Muscle of back (tissue), 13 donors: ENCODE measurements at places on chromosomes 6 and 20. TPM values are rescaled to one million over a fixed set of nuclear protein-coding genes. Genes with fewer than 3 reads are reported as not detected.
A peak's percentile ranks its signal among the peaks of the same experiment; 100 is the strongest.

GRCh38 chr6:87181903-87182302, 26.5 kb downstream of the ZNF292 start:
- DNase-seq, result no peak

GRCh38 chr6:6407071-6407741, 86.7 kb upstream of the F13A1 start:
- DNase-seq, result peak; percentile 45

- DNase-seq, result no peak
Observed at GRCh38 chr6:134983823-134984222, 33.9 kb upstream of the ALDH8A1 start.

DNA sequence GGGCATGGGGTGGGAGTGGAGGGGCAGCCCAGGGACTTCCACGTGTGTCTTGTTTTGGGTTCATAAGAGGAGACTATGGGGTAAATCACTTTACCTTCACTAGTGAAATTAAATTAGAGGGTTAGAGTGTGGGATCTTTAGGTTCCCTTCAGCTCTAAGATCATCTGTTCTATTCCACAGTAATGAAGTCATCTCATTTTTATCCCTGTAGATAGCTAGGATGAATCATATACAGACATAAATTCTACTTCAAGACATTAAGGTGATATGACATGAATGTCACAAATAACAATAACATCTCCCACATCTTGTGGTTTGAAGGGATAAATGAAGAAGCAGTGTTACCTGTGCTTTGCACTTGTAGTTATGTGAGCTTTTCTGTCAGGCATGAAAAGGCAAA, 83.8 kb downstream of the ELOVL4 start:
- DNase-seq, result no peak

DNA sequence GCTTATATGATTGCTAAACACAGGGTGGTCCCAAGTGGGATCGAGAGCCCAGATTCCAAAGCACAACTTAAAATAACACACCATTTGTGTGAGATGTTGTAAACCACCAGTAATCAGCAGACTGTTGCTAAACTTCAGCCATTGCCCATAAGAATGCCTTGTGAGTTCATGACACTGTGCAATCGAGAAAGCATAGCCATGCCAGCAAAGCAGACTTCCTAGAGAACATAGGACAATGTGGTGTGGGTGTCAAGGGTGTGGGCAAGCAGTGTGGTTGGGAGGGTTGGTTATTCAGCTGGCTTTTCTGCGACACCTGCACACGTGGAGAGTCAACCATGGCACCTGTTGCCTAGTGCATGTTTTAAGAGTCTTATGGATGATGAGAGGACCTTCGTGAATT, 16.1 kb upstream of the CALHM6 start:
- DNase-seq, result no peak

- no peak for DNase-seq
Observed at GRCh38 chr20:16553101-16553500, 20.1 kb downstream of the KIF16B start.

GRCh38 chr6:115058414-115059211, 715.8 kb upstream of the HS3ST5 start:
- no peak for DNase-seq

DNA sequence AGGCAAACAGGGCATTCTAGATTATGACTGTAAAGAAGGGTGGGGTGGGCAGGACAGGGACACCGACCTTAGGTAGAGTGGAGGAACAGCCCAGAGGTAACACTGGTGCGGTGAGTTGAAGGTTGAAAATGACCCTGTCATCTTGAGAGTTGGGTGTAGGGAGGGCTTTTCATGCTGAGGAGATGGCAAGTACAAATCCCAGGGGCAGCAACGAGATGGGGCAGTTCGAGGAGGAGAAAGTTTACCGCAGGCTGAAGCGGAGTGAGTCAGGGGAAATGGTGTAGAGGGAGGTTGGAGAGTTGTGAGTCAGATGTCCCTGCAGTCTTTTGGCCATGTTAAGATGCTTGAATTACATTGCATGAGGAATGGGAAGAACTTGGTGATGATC, 101.1 kb downstream of the HIVEP1 start:
- DNase-seq, result no peak

- DNase-seq, result no peak
Observed at GRCh38 chr6:25277386-25277785, 1.8 kb upstream of the CARMIL1 start.

DNA sequence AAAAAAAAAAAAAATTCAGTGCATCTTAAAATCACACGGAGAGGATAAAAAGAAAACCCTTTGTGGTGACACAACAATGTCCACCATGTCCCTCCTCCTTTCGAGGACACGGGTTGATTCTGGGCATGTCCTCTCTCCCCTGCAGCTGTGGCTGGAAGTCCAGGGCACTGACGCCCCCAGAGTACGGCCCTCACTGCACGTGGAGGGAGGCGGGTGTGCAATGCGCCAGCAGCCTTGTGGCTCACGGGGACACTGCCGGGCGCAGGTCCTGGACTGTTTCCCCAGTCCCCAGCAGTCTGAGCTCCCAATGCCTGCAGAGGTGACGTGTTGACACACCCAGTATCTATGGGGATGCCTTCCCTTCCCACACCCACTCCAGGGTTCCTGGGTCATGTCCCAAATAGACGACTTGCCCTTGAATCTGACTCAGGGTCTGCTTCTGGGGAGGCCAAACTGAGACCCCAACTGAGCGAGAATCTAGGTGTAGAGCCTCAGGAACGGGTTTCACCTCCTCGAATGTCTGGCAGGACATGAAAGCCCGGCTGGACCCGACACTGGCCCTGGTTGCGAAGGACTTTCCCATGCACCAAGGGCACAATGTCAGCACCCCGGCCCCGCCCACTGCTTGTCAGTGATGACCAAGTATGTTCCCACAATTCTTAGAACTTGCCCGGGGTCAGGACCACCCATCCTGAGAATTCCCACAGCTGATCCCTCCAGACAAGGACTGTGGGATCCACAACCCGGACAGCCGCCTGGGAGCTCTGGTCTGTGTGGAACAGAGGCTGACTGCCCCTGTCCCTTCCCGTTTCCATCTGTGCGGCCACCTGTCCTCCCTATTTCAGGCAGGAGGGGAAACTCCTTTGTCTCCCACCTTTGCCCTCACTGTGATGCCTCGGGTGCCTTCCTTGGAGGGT, 425.1 kb upstream of the SULF2 start:
- no peak for DNase-seq

The SEL1L2 gene
- 0.63 TPM for polyA plus RNA-seq

DNA sequence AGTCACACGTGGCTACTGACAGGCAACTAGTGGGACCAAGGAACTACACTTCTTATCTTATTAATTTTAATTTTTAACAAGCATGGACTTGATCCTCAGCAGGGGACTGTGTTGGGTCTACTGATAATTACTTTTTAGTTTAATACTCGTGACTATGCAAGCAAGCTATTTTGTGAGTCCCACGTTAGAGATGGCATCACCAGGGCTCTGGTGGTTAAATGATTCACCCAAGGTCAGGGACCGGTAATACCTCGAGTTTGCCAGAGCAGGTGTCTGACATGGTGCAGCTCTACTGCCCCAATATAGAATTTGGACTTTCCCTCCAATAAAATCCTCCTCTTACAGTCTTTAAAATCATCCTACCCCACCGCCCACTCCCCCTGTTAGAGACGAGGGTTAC, 98.6 kb upstream of the RIN2 start:
- no peak for DNase-seq

DNA sequence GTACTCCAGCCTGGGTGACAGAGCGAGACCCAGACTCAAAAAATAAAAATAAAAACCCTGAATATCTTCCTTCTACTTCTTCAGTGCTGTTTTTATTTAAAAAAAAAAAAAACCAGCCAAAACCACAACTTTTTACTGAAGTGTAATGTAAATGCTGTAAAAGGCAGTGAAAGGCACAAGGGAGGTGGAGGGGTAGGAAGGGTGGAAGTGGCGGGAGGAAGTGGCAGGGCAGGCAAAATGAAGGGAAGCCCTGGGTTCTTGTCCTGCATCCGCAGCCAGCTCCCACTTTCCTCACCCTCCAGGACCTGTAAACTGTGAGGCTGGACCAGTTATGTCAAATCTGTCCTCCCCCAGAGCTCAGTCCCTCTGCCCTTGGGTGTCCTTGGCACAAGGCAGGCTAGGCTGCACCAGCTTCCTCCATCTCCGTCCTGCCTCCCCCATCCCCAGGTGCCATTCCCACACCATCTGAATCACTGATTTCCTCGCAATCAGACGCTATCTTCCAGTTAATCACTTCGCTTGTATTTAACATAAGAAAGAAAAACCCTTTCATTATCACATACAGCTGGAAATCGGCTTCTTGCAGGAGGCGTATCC, 13.7 kb upstream of the PANK2 start:
- DNase-seq, result no peak

The NAPB gene
- 10.0 TPM for polyA plus RNA-seq

GRCh38 chr6:127514773-127515227, 4.3 kb downstream of the MTCL3 start:
- no peak for DNase-seq

The AIG1 gene
- polyA plus RNA-seq, result 39.9 TPM

GRCh38 chr20:40056171-40056570, 632.9 kb downstream of the MAFB start:
- no peak for DNase-seq

The TFAP2C gene
- polyA plus RNA-seq, result 11.7 TPM

- no peak for DNase-seq
Observed at GRCh38 chr20:57800791-57801430, 91.1 kb upstream of the PMEPA1 start.

DNA sequence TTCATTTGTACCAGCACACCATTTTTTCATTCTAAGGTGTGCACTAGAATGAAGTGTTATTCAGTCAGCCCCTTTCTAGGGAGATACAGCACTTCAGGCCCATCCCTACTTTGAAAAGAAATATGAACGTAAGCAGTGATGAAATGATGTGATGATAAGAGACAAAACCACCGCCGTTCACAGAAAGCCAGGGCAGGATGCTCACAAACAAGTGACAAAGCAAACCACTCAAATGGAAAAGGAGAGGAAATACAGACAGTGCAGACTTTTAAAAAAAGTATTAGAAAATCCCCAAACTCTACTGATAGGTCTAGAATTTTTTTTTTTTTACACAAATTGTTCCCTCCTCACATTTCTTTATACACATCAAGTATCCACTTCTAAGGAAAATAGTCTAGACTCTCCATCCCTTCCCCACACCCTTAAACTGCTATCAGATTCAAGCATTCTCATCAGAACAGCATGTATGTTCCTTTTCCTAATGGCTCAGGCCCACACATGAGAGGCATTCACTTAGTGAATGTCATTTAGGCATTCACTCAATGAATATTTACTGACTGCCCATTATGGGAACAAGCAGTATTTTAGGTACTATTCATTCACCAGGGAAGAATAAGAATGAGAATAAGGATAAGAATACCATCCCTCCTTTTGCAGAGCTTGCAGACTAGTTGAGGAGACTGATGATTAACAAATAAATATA, 243.5 kb downstream of the GMPR start:
- no peak for DNase-seq

DNA sequence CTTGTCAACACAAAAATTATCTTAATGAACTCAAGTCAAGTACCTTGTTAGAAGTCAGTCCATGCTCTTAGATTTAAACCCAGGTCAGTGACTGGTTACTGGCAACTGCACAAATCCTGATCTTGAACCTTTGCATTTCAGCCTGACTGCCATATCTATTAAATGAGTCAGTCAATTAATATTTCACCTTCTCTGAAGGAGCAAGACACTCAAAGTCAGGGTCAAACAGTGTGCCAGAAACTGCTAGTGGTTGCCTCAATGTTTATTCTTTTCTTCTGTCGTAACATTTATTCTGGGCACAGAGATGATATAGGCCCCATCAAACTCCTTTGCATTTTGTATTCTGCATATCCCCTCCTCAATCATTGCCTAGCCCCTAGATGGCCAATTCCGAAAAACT, 193.9 kb upstream of the MOCS1 start:
- DNase-seq, result no peak

- peak; percentile 8 for DNase-seq
Observed at GRCh38 chr20:12023194-12023795, 105.6 kb downstream of the BTBD3 start.

DNA sequence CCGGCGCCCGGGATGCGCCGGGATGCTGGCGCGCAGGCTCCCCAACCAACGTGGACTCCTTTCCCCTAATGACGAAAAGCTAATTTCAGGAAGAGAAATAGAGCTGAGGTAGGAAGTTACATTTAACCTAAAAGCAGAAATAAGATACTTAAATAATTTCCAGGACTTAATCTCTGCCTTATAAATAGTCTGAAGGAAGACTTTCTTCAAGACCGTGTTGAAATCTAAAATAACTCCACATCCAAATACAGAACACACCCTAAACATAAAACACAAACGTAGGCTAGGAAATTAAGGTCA, 1.3 kb downstream of the ASF1A start:
- DNase-seq, result no peak

GRCh38 chr6:108673602-108674001, 112.9 kb downstream of the FOXO3 start:
- no peak for DNase-seq

GRCh38 chr6:51753635-51754034, 333.8 kb downstream of the PKHD1 start:
- DNase-seq, result peak; percentile 1

The ZNF334 gene
- polyA plus RNA-seq, result 15.4 TPM

GRCh38 chr20:48092596-48093280, 307.5 kb upstream of the SULF2 start:
- no peak for DNase-seq

DNA sequence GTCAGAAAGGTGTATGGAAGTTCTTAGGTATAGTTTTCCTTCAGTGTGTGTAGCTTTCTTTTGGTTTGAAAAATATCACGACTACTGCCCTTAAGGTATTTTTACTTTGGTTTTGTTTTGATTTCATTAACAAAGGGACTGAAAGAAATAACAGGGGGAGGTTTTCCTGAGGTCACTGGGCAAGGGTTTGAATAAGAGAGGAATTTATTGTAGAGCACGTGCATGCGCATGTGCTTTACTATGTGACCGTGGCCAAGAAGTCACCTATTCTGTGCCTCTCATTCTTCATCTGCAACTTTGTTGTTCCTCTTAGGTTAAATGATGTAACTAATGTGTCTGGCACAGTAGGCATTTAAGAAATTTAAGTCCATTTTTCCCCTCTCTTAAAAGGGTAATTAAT, 4.1 kb upstream of the MAN1A1 start:
- DNase-seq, result no peak

- no peak for DNase-seq
Observed at GRCh38 chr6:10415617-10416480, 975 bp upstream of the TFAP2A start.

The CPXM1 gene
- 57.6 TPM for polyA plus RNA-seq

The TMEM200A gene
- 11.5 TPM for polyA plus RNA-seq

GRCh38 chr6:36155662-36156061, 25.3 kb downstream of the MAPK13 start:
- DNase-seq, result no peak
